CD8-positive, alpha-beta memory T cell (primary cell): ENCODE measurements at places on chromosomes 6 and 20. TPM values are rescaled to one million over a fixed set of nuclear protein-coding genes. Genes with fewer than 3 reads are reported as not detected.

- DNase-seq: no peak
Observed at GRCh38 chr6:95240514-95240913, 336.8 kb upstream of the MANEA start.

- DNase-seq: no peak
Observed at GRCh38 chr6:145080651-145081050, 654.7 kb downstream of the EPM2A start.

MRAP2 gene
- not detected for total RNA-seq

- no peak for DNase-seq
Observed at GRCh38 chr6:90446164-90446563, 140.7 kb downstream of the MAP3K7 start.
